ENCODE measurements at places on chromosomes 1 and 21. TPM values are rescaled to one million over a fixed set of nuclear protein-coding genes. Genes with fewer than 3 reads are reported as not detected.

PTPN7 gene
- not detected for total RNA-seq

TNFAIP8L2 gene
- not detected for total RNA-seq

NBPF4 gene
- total RNA-seq: not detected

E2F2 gene
- total RNA-seq: 6.1 TPM

CLDN14 gene
- total RNA-seq: not detected

CAPN8 gene
- not detected for total RNA-seq

MIXL1 gene
- total RNA-seq: 1.5 TPM

RNF223 gene
- not detected for total RNA-seq

CELSR2 gene
- total RNA-seq: 28.0 TPM

IL22RA1 gene
- 0.21 TPM for total RNA-seq

DYNLT4 gene
- total RNA-seq: not detected

DNA sequence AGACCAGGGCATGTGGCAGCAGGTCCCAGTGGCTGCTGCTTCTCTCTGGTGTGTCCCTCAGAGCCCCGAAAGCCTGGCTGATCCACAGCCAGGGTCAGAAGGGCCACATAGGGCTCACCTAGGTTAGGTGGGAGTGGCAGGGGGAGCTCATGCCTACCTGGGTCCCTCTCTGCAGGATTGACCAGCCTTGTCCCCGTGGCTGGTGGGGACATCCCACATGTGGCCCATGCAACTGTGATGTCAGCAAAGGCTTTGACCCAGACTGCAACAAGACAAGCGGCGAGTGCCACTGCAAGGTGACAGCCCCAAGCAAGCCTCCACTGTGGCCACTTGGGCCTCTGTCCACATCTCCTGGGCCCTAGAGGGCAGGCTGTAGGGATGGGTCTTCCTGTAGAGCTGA, 15.7 kb downstream of the CELSR2 start:
- H3K27me3 ChIP-seq: no peaks in the 10 kb centered on the region
- no peaks in the 10 kb centered on the region for H3K4me1 ChIP-seq
- no peak for DNase-seq
- no peak overlapping the region for H3K27ac ChIP-seq

GRCh38 chr1:87329526-87330056, 911 bp downstream of the LMO4 start:
- no peaks in the 10 kb centered on the region for H3K27me3 ChIP-seq
- H3K4me3 ChIP-seq: peak overlapping the region; percentile 76
- H3K27ac ChIP-seq: no peak overlapping the region
- no peak for DNase-seq

DNA sequence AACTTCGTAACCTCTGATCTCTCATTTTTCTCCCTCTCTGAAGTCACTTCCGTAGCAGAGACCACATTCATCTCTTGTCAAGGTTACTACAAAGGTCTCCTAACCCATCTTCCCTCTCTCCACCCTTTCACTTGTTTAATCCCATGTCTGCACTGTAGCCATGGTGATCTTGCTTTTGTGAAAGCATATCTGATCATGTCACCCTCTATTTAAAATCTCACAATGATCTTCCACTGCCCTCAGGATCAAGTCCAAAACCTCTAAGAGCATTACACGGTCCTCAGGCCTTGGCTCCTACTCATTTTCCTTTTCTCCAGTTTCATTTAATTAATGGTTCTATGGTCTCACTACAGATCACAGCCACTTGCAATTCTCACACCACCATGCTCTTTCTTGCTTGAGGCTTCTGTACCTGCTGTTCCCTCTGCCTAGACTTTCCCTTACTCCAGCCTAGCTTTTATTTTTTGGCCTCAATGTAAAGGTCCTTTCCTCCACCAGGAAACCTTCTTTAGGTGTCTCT, 12.1 kb downstream of the ARHGEF11 start:
- H3K27me3 ChIP-seq: no peaks in the 10 kb centered on the region
- no peaks in the 10 kb centered on the region for H3K4me1 ChIP-seq
- H3K4me3 ChIP-seq: no peak overlapping the region
- no peaks in the 10 kb centered on the region for H3K36me3 ChIP-seq
- H3K27ac ChIP-seq: no peak overlapping the region

GRCh38 chr1:209993061-209993830, 55.2 kb downstream of the SYT14 start:
- no peak for DNase-seq
- no peaks in the 10 kb centered on the region for H3K27me3 ChIP-seq
- no peak overlapping the region for H3K4me3 ChIP-seq

- no peak overlapping the region for H3K4me3 ChIP-seq
- no peak overlapping the region for H3K27ac ChIP-seq
- H3K36me3 ChIP-seq: no peaks in the 10 kb centered on the region
These were observed 192.8 kb downstream of the HUNK start for GRCh38 chr21:32065654-32066053.

GRCh38 chr1:15962671-15963362, 13.1 kb downstream of the ZBTB17 start:
- peaks cover 9% of the 10 kb centered on the region for H3K4me1 ChIP-seq
- DNase-seq: no peak

GRCh38 chr1:233433436-233434210, 106.1 kb downstream of the MAP3K21 start:
- H3K27me3 ChIP-seq: no peaks in the 10 kb centered on the region
- H3K4me1 ChIP-seq: no peaks in the 10 kb centered on the region
- no peak overlapping the region for H3K4me3 ChIP-seq
- H3K36me3 ChIP-seq: no peaks in the 10 kb centered on the region
- no peak for DNase-seq

GRCh38 chr1:197771386-197771785, 3.9 kb downstream of the DENND1B start:
- H3K4me3 ChIP-seq: no peak overlapping the region
- H3K27ac ChIP-seq: no peak overlapping the region
- peaks cover 3% of the 10 kb centered on the region for H3K4me1 ChIP-seq
- H3K27me3 ChIP-seq: peaks cover 2% of the 10 kb centered on the region

DNA sequence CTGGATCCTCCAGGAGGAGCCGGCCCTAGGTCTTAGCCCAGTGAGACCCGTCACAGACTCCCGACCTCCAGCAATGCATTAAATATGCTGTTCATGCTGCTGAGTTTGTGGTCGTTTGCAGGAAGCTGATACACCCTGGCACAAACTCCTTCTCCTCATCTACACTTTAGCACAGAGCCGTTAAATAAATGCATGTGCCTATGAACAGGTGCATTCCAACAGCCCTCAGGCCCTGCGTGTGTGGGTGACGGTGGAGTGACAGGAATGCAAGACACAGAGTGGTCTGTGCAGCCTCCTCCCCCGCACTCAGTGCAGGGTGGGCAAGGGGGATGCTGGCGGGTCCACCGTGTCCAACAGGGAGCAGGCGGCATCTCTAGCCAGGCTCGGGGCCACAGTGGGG, 106.6 kb upstream of the TMPRSS2 start:
- no peak for DNase-seq
- peaks cover 2% of the 10 kb centered on the region for H3K27me3 ChIP-seq
- no peaks in the 10 kb centered on the region for H3K36me3 ChIP-seq
- H3K4me3 ChIP-seq: no peak overlapping the region
- no peak overlapping the region for H3K27ac ChIP-seq

DNA sequence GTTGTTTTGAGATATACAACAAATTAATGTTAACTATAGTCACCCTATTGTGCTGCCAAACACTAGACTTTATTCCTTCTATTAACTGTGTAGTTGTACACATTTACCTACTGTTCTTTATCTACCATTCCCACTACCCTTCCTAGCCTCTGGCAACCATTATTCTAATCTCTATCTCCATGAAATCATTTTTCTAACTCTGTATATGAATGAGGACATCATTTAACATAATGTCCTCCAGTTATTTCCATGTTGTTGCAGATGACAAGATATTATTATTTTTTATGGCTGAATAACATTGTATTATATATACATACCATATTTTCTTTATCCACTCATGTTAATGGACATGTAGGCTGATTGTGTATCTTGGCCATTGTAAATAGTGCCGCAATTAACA, 366.3 kb downstream of the TBX15 start:
- H3K27me3 ChIP-seq: no peaks in the 10 kb centered on the region
- no peaks in the 10 kb centered on the region for H3K4me1 ChIP-seq
- H3K27ac ChIP-seq: no peak overlapping the region
- H3K36me3 ChIP-seq: no peaks in the 10 kb centered on the region

- no peaks in the 10 kb centered on the region for H3K36me3 ChIP-seq
- no peak for DNase-seq
- no peak overlapping the region for H3K4me3 ChIP-seq
- no peaks in the 10 kb centered on the region for H3K27me3 ChIP-seq
These were observed 13.4 kb upstream of the WDR26 start for GRCh38 chr1:224447971-224448370.

DNA sequence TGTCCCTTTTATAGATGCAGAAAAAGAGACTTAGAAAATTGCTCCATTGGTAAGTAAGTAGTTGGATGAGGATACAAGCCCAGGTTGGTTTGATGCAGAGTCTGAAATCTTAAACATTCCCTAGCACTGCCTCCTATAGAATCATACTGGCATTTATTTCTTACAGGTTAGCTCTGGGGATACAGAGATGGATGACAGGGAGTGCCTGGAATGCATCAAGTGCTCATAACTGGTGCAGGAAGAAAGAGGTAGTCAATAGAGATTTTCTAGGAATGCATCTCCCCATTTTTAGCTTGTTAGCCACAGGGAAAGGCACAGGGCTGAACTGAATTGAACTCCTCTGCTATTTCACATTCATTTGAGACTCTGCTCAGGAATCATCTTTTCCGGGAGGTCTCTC, 269.0 kb upstream of the USP24 start:
- H3K27ac ChIP-seq: no peak overlapping the region
- H3K4me1 ChIP-seq: no peaks in the 10 kb centered on the region
- DNase-seq: no peak
- no peak overlapping the region for H3K4me3 ChIP-seq
- H3K36me3 ChIP-seq: no peaks in the 10 kb centered on the region

- no peak for DNase-seq
- no peaks in the 10 kb centered on the region for H3K27me3 ChIP-seq
- H3K4me3 ChIP-seq: no peak overlapping the region
- no peaks in the 10 kb centered on the region for H3K36me3 ChIP-seq
These were observed 27.1 kb downstream of the SAMSN1 start for GRCh38 chr21:14519000-14519399.

- H3K4me3 ChIP-seq: no peak overlapping the region
- no peaks in the 10 kb centered on the region for H3K27me3 ChIP-seq
- H3K27ac ChIP-seq: no peak overlapping the region
- DNase-seq: no peak
- H3K4me1 ChIP-seq: no peaks in the 10 kb centered on the region
These were observed 45.6 kb downstream of the TNNI3K start for GRCh38 chr1:74280642-74281396.

- H3K4me3 ChIP-seq: no peak overlapping the region
- no peaks in the 10 kb centered on the region for H3K36me3 ChIP-seq
- H3K27me3 ChIP-seq: no peaks in the 10 kb centered on the region
- no peaks in the 10 kb centered on the region for H3K4me1 ChIP-seq
- DNase-seq: no peak
These were observed 394.8 kb downstream of the PTPRC start for GRCh38 chr1:199033661-199034060.

DNA sequence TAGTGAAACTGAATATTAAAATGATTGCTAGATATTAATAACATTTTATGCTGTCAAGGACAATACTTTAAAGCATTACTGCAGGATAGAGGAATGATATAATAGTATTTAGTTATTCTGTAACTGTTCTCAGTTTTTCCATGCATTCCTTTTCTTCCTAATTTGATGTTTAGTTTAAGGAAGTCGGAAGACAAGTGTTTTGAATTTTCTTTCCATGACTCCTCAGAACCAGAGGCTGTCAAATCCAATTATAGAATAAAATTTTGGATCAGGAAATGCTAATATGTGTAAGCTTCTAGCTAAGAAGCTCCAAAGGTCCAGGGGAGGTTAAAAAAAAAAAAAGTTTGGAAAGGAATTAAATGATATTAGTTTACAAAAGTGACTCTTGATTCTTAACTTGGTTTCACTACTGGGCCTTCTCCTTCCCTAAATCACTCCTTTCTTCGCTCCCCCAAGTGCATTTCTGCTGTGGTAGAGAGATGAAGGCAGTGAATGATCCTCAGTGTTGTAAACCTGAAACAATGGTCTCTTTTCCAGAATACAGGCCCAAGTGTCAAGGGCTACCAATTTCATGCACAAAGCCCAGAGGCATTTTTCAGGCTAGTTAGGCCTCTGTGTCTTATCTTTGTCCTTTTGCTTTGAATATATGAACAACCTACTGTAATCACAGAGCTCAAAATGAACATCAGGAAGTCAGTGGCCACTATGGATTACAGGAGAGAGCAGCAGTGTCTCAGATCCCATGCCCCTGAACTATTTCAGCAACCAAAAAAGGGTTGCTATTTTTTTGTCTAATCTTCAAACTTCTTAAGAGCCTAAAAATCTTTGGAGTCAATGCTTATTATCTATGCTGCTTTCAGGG, 6.2 kb downstream of the ADSS2 start:
- peaks cover 17% of the 10 kb centered on the region for H3K4me1 ChIP-seq
- H3K36me3 ChIP-seq: no peaks in the 10 kb centered on the region
- DNase-seq: no peak
- no peaks in the 10 kb centered on the region for H3K27me3 ChIP-seq
- H3K27ac ChIP-seq: no peak overlapping the region
- H3K4me3 ChIP-seq: no peak overlapping the region

GRCh38 chr1:109639841-109640184, 16.1 kb upstream of the GSTM4 start:
- no peaks in the 10 kb centered on the region for H3K27me3 ChIP-seq
- H3K4me1 ChIP-seq: peaks cover 6% of the 10 kb centered on the region
- H3K4me3 ChIP-seq: no peak overlapping the region
- H3K27ac ChIP-seq: no peak overlapping the region

- no peak overlapping the region for H3K4me3 ChIP-seq
- no peaks in the 10 kb centered on the region for H3K36me3 ChIP-seq
- H3K4me1 ChIP-seq: no peaks in the 10 kb centered on the region
- no peak overlapping the region for H3K27ac ChIP-seq
- H3K27me3 ChIP-seq: no peaks in the 10 kb centered on the region
These were observed 9.2 kb downstream of the DNAH14 start for GRCh38 chr1:224938652-224939051.

DNA sequence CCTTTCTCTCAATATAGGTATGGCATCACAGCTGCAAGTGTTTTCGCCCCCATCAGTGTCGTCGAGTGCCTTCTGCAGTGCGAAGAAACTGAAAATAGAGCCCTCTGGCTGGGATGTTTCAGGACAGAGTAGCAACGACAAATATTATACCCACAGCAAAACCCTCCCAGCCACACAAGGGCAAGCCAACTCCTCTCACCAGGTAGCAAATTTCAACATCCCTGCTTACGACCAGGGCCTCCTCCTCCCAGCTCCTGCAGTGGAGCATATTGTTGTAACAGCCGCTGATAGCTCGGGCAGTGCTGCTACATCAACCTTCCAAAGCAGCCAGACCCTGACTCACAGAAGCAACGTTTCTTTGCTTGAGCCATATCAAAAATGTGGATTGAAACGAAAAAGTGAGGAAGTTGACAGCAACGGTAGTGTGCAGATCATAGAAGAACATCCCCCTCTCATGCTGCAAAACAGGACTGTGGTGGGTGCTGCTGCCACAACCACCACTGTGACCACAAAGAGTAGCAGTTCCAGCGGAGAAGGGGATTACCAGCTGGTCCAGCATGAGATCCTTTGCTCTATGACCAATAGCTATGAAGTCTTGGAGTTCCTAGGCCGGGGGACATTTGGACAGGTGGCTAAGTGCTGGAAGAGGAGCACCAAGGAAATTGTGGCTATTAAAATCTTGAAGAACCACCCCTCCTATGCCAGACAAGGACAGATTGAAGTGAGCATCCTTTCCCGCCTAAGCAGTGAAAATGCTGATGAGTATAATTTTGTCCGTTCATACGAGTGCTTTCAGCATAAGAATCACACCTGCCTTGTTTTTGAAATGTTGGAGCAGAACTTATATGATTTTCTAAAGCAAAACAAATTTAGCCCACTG, 11.5 kb downstream of the HIPK1 start:
- DNase-seq: no peak
- H3K27me3 ChIP-seq: no peaks in the 10 kb centered on the region
- H3K36me3 ChIP-seq: peaks cover 5% of the 10 kb centered on the region
- H3K4me1 ChIP-seq: no peaks in the 10 kb centered on the region
- no peak overlapping the region for H3K27ac ChIP-seq
- no peak overlapping the region for H3K4me3 ChIP-seq
